Naive thymus-derived CD8-positive, alpha-beta T cell (primary cell): ENCODE measurements at places on chromosomes 6 and 20. TPM values are rescaled to one million over a fixed set of nuclear protein-coding genes. Genes with fewer than 3 reads are reported as not detected.
A peak's percentile ranks its signal among the peaks of the same experiment; 100 is the strongest.

Gene KCNK17
- polyA plus RNA-seq = not detected

DNA sequence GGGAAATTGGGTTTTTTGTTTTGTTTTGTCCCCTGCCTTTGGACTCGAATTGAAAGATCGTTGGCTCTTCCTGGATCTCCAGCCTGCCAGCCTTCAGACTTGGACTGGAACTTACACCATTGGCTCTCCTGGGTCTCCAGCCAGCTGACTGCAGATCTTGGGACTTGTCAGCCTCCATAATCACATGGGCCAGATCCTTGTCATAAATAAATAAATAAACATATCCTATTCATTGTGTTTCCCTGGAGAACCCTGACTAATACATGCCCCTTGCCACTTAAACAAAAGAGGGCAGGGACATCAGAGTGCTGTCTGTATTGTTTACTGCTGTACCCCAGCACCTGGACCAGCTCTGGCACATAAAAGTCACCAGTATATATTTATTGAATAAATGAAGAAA is 101.5 kb downstream of the CAP2 start:
- no peak overlapping the region for H3K27ac ChIP-seq
- peaks cover 42% of the 10 kb centered on the region for H3K27me3 ChIP-seq
- no peaks in the 10 kb centered on the region for H3K36me3 ChIP-seq
- no peak for DNase-seq
- H3K4me3 ChIP-seq = no peak overlapping the region
- no peaks in the 10 kb centered on the region for H3K4me1 ChIP-seq

- no peak for DNase-seq
- peaks cover 23% of the 10 kb centered on the region for H3K36me3 ChIP-seq
- no peaks in the 10 kb centered on the region for H3K27me3 ChIP-seq
- H3K4me1 ChIP-seq = peaks cover 7% of the 10 kb centered on the region
- no peak overlapping the region for H3K27ac ChIP-seq
These were observed 101.6 kb upstream of the SNX9 start for GRCh38 chr6:157721426-157721825.

Gene CHRNA4
- polyA plus RNA-seq = not detected

Gene RGL2
- 5.3 TPM for polyA plus RNA-seq

- no peak overlapping the region for H3K4me3 ChIP-seq
- DNase-seq = no peak
- H3K4me1 ChIP-seq = peaks cover 6% of the 10 kb centered on the region
- H3K27ac ChIP-seq = no peak overlapping the region
These were observed 19.4 kb downstream of the TMEM200A start for GRCh38 chr6:130385064-130385695.

Gene POU3F2
- polyA plus RNA-seq = not detected

DNA sequence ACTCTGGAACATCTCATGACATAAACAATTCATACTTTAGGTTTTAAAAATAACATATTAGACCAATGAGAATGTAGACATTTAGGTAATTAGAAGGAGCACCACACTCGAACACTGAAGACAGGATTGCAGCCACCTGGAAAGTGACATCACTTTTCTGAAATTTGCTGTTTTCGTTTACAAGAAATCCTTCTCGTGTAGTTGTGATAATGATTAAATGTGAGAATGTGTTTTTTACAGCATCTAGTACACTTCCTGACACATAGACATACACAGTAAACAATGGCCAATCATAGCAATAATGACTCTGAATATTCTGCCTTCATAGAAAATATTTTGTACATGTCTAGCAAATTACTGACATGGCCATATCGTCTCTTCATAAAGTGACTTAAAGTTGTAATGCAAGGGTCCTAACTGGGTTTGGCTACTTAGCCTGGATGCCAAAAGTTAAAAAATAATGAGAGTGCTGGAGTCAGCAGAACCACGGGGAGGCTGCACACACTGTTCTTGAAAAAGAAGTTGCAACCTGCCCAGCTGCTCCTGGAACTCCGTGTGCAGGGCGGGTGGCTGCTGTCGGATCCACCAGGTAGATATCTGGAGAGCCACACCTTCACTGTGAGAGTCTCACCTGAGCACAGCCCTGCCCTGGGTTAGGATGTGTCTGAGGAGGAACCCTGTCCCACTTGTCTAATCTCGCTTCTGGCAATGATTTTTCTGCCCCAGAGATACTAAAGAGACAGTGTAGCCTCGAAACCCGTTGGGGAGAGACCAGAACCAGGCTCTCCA is 212.9 kb downstream of the QKI start:
- H3K4me3 ChIP-seq = no peak overlapping the region
- peaks cover 11% of the 10 kb centered on the region for H3K27me3 ChIP-seq
- H3K36me3 ChIP-seq = no peaks in the 10 kb centered on the region
- DNase-seq = no peak
- H3K27ac ChIP-seq = no peak overlapping the region
- no peaks in the 10 kb centered on the region for H3K4me1 ChIP-seq

- H3K4me1 ChIP-seq = peaks cover 10% of the 10 kb centered on the region
- H3K27ac ChIP-seq = no peak overlapping the region
- no peak overlapping the region for H3K4me3 ChIP-seq
- H3K27me3 ChIP-seq = peaks cover 8% of the 10 kb centered on the region
These were observed 68.9 kb upstream of the TBXT start for GRCh38 chr6:166236596-166236995.

Gene PRKN
- polyA plus RNA-seq = 2.6 TPM

DNA sequence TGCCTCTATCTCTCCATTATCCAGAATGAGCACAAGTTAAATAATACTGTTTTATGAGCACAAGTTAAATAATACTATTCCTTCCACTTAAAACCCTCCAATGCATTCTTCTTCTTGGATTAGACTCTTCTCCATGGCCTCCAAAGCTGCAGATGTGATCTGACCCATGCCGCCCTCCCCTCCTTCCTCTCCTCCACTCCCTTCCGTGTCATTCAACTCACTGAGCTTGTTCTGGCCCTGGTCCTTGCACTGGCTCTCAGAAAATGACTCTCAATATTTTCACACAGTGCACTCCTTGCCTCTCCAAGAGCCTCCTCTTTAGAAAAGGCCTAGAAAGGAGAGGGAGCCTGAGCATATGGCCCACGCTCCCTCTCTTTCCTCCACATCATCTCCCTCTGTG is 125.0 kb upstream of the CD93 start:
- no peak for DNase-seq
- H3K27me3 ChIP-seq = no peaks in the 10 kb centered on the region
- no peaks in the 10 kb centered on the region for H3K36me3 ChIP-seq
- H3K4me1 ChIP-seq = no peaks in the 10 kb centered on the region

Gene C6orf58
- not detected for polyA plus RNA-seq

- H3K4me3 ChIP-seq = no peak overlapping the region
- H3K4me1 ChIP-seq = no peaks in the 10 kb centered on the region
- H3K27ac ChIP-seq = no peak overlapping the region
- peaks cover 11% of the 10 kb centered on the region for H3K27me3 ChIP-seq
These were observed 34.8 kb upstream of the DACT2 start for GRCh38 chr6:168354338-168354737.

- DNase-seq = no peak
- H3K27ac ChIP-seq = no peak overlapping the region
- H3K4me3 ChIP-seq = no peak overlapping the region
- no peaks in the 10 kb centered on the region for H3K4me1 ChIP-seq
- H3K27me3 ChIP-seq = peaks cover 5% of the 10 kb centered on the region
- H3K36me3 ChIP-seq = no peaks in the 10 kb centered on the region
These were observed 28.3 kb downstream of the MAS1 start for GRCh38 chr6:159919011-159919511.

DNA sequence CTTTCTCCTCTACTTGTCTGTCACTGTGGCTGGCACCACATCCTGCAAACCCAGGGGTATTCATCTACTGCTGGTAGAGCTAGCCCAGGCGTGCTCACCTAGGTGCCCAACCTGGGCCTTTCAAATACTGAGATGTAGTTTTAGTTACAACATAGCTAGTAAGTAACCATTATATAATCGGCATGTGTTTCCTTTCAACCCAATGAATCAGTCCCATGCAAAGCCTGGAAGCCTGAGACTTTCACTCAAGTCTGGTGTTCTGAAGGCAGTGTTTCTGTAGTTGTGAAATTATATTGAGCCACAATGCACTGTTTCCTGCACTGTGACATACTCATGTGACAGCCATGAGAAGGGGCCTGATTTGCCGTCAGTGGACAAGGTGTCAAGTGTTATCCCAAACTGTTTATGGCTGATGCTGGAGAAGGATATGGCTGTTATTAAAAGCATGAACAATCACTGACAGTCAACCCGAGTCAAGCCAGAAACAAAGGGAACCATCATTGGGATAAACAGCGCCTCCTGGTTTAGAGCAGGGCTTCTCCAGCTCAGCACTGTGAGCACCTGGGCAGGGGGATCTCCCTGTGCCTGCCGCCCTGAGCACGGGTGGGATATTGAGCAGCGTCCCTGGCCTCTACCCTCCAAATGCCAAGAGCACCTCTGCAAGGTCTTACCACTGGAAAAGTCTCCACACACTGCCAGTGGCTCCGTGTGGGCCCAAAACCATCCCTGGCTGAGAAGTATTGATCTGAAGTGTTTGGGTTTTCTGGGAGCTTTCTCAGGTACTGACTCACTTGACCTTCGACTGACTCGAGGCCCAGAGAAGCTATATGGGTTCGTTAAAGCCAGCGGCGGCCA is 1.6 kb downstream of the PSMA7 start:
- H3K4me3 ChIP-seq = peak overlapping the region; percentile 89
- peaks cover 27% of the 10 kb centered on the region for H3K4me1 ChIP-seq
- no peak for DNase-seq
- peak overlapping the region; percentile 93 for H3K27ac ChIP-seq
- H3K36me3 ChIP-seq = peaks cover 43% of the 10 kb centered on the region

DNA sequence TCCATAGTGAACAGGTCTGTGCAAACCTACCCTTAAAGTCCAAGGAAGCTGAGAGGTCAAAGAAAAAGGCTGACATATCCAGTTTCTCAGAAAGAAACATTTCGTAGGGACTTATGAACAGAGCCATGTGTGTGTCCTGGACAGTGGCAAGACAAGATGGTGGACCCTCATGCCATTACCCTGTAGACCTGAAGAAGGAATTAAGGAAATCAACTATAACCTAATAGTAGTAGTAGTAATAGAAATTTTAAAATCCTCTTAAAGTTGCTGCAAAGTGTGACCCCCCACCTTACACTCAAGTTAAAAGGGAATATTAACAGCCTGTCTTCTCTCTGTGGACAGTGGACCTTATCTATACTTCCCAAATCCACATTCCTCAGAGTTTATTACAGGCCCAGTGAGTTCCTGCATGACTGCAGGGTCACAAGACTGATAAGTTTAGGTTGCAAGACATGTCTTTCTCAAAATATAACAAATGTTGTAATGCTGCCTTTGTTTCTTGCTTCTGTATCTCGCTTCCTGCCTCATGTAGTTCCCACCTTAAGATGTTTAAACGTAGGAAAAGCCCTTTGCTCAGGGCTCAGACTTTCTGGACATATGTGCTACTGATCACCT is 10.6 kb downstream of the IL22RA2 start:
- no peak overlapping the region for H3K27ac ChIP-seq
- H3K4me1 ChIP-seq = peaks cover 13% of the 10 kb centered on the region
- peaks cover 7% of the 10 kb centered on the region for H3K36me3 ChIP-seq
- no peak overlapping the region for H3K4me3 ChIP-seq
- DNase-seq = no peak

DNA sequence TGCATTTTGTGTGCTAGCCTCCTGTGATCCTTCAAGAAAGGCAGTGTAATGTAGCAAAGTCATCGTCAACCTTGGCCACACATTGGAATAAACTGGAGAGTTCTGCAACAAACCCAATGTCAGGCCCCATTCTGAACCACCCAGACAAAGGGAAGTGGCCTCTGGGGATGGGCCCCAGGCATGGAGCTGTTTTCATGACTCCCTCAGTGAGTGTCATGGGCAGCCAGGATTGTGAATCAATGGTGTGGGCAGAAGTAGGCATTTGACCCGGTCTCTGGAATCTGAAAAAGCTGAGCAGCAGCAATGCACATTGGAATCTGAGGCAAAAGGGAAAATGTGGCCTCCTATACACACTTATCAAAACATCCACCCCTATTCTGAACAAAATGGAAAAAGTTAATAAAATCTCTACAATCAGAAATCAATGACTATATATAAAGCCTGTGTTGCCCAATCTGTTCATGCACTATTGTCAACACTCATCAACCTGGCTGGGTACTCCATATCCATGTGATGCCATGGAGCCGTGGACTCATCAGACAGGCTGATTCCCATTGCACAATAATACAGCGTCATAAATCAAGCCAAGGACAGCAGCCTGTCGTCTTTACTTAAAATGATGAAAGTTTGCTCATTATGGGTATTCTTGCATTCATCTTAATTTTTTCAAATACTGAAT is 134.9 kb upstream of the STMND1 start:
- peaks cover 5% of the 10 kb centered on the region for H3K4me1 ChIP-seq
- H3K27me3 ChIP-seq = peaks cover 34% of the 10 kb centered on the region
- H3K36me3 ChIP-seq = no peaks in the 10 kb centered on the region
- no peak overlapping the region for H3K4me3 ChIP-seq
- H3K27ac ChIP-seq = no peak overlapping the region

Gene BFSP1
- 1.8 TPM for polyA plus RNA-seq

Gene PNLDC1
- not detected for polyA plus RNA-seq

Gene NKX2-4
- not detected for polyA plus RNA-seq

Gene MMP24
- 0.08 TPM for polyA plus RNA-seq
